ENCODE measurements at places on chromosomes 7 and 10. TPM values are rescaled to one million over a fixed set of nuclear protein-coding genes. Genes with fewer than 3 reads are reported as not detected.

DNA sequence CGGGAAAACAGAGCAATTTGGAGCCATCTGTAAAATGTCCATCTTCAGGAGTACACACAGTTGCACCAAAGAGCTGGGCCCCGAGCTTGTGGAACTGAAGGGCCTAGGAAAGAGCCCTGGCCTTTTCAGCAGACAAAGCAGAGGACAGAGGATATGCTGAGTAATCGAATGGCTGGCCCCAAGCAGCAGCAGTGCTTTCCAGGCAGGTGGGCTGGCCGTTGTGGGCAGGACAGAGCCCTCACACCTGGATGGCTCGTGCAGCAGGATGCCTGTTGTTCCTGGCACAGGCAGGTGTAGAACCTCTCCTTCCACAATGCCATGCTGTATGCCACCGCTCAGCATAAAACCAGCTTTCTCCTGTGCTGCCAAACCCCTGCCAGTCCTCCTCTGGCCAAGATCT is 32.5 kb upstream of the TNS3 start:
- peak overlapping the region; percentile 100 for H3K27ac ChIP-seq
- peaks cover 36% of the 10 kb centered on the region for H3K4me1 ChIP-seq
- no peaks in the 10 kb centered on the region for H3K36me3 ChIP-seq
- no peak for DNase-seq
- H3K4me3 ChIP-seq, result no peak overlapping the region

- H3K27ac ChIP-seq, result peak overlapping the region; percentile 86
- H3K4me3 ChIP-seq, result no peak overlapping the region
- no peaks in the 10 kb centered on the region for H3K27me3 ChIP-seq
- no peak for DNase-seq
- no peaks in the 10 kb centered on the region for H3K36me3 ChIP-seq
- H3K4me1 ChIP-seq, result peaks cover 58% of the 10 kb centered on the region
These were observed 19.1 kb downstream of the SKIDA1 start for GRCh38 chr10:21506351-21506750.

DNA sequence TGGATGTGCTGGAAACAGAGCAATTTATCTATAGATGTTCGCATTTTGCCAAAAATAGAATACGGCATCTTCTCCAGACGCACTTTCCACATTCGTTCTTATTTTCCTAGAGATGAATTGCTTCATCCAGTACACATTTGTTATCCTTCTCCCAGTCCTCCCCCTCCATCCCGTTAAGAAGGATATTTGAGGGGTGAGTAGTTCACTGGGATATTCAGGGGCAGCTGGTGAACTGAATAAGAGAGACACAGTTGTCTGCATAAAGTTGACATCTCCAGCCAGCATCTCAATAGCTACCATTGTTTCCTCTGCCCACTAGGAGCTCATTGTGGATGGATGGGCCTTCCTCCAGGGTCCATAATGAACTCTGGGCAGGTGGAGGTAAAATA is 456.8 kb upstream of the NRP1 start:
- no peak overlapping the region for H3K27ac ChIP-seq
- no peaks in the 10 kb centered on the region for H3K4me1 ChIP-seq

DNA sequence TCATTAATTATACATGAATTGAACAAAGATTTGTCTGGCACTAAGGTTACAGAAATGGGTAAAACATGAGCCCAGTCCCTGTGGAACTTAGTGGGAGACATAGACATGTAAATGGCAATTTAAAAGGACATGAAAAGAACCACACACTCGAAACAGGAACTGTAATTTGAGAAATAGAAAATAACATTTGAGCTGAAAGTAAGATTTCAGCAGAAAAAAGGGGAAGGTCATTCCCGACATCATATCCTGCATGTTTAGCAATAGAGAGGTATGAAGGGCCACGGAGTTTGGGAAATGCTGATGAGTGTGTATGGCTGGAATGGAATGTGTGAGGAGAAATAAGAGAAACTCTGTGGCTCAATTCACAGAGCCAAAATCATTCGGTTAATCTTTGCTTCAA is 175.4 kb upstream of the AHR start:
- DNase-seq, result no peak
- no peak overlapping the region for H3K4me3 ChIP-seq
- H3K36me3 ChIP-seq, result no peaks in the 10 kb centered on the region
- H3K4me1 ChIP-seq, result no peaks in the 10 kb centered on the region
- no peak overlapping the region for H3K27ac ChIP-seq
- H3K27me3 ChIP-seq, result no peaks in the 10 kb centered on the region

GRCh38 chr10:86756511-86757112 is at the start of gene BMPR1A:
Gene BMPR1A (plus strand): TSS chr10:86756619. CDS start chr10:86876019, 119,400 bp downstream.
- H3K4me1 ChIP-seq, result peaks cover 23% of the 10 kb centered on the region
- H3K27me3 ChIP-seq, result no peaks in the 10 kb centered on the region
- H3K27ac ChIP-seq, result peak within 1 kb of the TSS; percentile 94
- DNase-seq, result no peak
- H3K36me3 ChIP-seq, result no peaks in the 10 kb centered on the region
- H3K4me3 ChIP-seq, result peak within 1 kb of the TSS; percentile 71

DNA sequence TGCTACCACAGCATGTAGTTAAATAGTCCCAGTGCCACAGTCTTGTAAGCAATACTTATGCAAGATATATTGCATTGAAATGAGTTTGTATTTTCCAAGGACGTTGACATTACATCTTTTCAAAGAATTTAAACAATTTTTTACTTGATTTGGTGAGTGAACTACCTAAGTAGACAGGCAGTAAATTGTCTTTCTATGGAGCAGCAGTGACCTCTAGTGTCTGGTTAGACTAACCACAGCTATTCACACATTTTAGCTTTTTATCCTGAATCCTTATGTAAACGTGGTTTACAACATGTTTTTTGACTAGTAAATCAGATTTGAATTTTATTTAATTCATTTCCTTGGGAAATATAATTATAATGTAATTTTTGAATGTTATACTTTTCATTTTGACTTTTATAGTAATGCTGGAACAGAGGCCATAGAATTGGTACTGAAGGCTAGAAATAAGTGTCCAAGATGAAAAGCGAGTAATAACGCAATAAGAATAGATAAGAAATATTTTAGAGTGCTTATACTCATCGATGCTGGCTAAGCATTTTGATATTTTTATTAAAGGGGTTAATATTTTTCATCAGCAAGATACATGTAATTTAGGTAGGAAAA is 5.6 kb downstream of the LRRTM3 start:
- peaks cover 37% of the 10 kb centered on the region for H3K27me3 ChIP-seq
- H3K4me1 ChIP-seq, result peaks cover 2% of the 10 kb centered on the region
- H3K36me3 ChIP-seq, result no peaks in the 10 kb centered on the region
- no peak overlapping the region for H3K4me3 ChIP-seq
- no peak overlapping the region for H3K27ac ChIP-seq

- no peaks in the 10 kb centered on the region for H3K4me1 ChIP-seq
- H3K36me3 ChIP-seq, result peaks cover 7% of the 10 kb centered on the region
- no peak for DNase-seq
- no peak overlapping the region for H3K27ac ChIP-seq
- no peaks in the 10 kb centered on the region for H3K27me3 ChIP-seq
- H3K4me3 ChIP-seq, result no peak overlapping the region
These were observed 10.7 kb upstream of the NFKB2 start for GRCh38 chr10:102384606-102385429.

- H3K36me3 ChIP-seq, result no peaks in the 10 kb centered on the region
- no peaks in the 10 kb centered on the region for H3K27me3 ChIP-seq
- no peak for DNase-seq
- H3K4me1 ChIP-seq, result no peaks in the 10 kb centered on the region
These were observed 9.2 kb downstream of the CPA2 start for GRCh38 chr7:130275826-130276297.

DNA sequence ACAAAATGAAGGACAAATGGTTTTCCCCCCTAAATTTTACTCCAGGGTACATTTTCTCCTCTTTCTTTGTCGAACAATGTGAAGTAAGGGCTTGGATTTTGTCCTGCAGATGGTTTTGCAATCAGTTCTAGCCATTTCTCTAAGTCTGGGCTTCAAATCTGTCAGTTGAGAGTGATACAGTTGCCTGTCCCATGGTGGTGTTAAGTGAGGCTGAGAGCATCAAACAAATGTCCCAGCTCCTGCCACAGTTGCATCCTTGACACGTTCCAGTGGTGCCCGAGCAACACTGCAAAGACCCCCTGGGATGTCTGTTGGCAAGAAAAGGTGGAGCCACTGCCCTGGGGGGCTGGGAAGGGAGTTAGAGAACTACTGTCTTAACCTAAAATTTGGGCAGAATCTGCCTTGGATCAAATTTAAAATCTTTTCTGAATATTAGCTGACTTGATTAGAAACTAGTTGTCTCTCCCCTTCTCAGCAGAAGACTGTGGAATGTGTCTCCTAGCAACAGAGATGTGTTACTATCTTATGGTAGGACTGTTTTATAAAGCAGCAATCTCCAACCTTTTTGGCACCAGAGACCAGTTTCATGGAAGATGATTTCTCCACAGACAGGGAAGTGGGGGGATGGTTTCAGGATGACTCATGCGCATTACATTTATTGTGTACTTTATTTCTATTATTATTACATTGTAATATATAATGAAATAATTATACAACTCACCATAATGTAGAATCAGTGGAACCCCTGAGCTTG is 102.0 kb upstream of the STEAP1B start:
- H3K27me3 ChIP-seq, result no peaks in the 10 kb centered on the region
- no peak for DNase-seq
- no peak overlapping the region for H3K27ac ChIP-seq
- H3K36me3 ChIP-seq, result no peaks in the 10 kb centered on the region
- 0 out of 2 replicates have a peak, but pooled peaks cover 3% of the 10 kb centered on the region for H3K4me1 ChIP-seq

GRCh38 chr7:156222611-156223010 is 410.3 kb upstream of the SHH start:
- no peak overlapping the region for H3K27ac ChIP-seq
- H3K4me1 ChIP-seq, result no peaks in the 10 kb centered on the region
- no peak for DNase-seq
- H3K36me3 ChIP-seq, result no peaks in the 10 kb centered on the region

GRCh38 chr7:104823177-104823576 is 190.8 kb upstream of the KMT2E start:
- no peak overlapping the region for H3K27ac ChIP-seq
- no peak overlapping the region for H3K4me3 ChIP-seq
- H3K36me3 ChIP-seq, result no peaks in the 10 kb centered on the region
- no peaks in the 10 kb centered on the region for H3K27me3 ChIP-seq

DNA sequence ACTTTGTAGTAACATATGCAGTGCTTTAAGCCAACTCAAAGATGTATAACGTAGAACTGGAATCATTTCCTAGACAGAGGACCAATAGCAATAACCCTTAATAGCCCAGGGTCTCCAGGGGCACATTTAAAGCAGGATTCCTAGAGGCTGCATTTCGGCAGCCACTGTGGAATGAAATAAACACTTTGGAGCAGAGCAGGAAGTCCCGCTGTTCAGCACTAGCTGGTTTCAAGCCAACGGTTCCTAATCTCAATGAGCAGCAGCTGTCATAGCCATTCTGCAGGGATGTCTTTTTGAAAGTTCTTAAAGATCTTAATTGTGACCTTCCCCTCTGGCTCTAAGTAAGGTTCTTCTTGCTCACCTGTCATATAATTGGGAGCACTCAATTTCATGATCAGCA is 18.4 kb upstream of the MACROH2A2 start:
- H3K36me3 ChIP-seq, result no peaks in the 10 kb centered on the region
- no peak overlapping the region for H3K27ac ChIP-seq
- DNase-seq, result no peak
- H3K27me3 ChIP-seq, result peaks cover 21% of the 10 kb centered on the region
- H3K4me1 ChIP-seq, result no peaks in the 10 kb centered on the region
- H3K4me3 ChIP-seq, result no peak overlapping the region

GRCh38 chr7:101575721-101576120 is 53.4 kb downstream of the MYL10 start:
- H3K36me3 ChIP-seq, result no peaks in the 10 kb centered on the region
- DNase-seq, result no peak
- no peak overlapping the region for H3K27ac ChIP-seq
- no peaks in the 10 kb centered on the region for H3K4me1 ChIP-seq

DNA sequence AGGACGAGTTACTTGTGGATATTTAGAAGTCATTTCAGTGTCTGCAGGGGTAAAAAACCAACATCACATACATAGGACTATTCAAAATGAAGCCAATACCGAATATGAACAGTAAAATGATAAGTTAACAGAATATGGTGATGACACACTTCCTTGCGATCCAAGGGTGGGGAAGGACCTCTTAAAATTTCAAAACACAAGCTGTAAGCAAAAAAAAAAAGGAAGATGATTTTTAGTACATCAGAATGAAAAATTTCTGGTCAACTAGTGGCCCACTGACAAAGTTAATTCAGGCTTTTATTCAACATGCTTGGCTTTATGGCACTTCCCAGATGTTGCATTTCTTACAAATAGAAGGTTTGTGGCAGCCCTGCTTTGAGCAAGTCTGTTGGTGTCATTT is 19.0 kb upstream of the GALNTL5 start:
- H3K36me3 ChIP-seq, result no peaks in the 10 kb centered on the region
- H3K27me3 ChIP-seq, result no peaks in the 10 kb centered on the region
- H3K27ac ChIP-seq, result no peak overlapping the region

GRCh38 chr10:73044378-73045285 is 52.0 kb downstream of the P4HA1 start:
- DNase-seq, result peak; percentile 73
- no peak overlapping the region for H3K4me3 ChIP-seq
- peaks cover 20% of the 10 kb centered on the region for H3K36me3 ChIP-seq
- H3K27ac ChIP-seq, result no peak overlapping the region

DNA sequence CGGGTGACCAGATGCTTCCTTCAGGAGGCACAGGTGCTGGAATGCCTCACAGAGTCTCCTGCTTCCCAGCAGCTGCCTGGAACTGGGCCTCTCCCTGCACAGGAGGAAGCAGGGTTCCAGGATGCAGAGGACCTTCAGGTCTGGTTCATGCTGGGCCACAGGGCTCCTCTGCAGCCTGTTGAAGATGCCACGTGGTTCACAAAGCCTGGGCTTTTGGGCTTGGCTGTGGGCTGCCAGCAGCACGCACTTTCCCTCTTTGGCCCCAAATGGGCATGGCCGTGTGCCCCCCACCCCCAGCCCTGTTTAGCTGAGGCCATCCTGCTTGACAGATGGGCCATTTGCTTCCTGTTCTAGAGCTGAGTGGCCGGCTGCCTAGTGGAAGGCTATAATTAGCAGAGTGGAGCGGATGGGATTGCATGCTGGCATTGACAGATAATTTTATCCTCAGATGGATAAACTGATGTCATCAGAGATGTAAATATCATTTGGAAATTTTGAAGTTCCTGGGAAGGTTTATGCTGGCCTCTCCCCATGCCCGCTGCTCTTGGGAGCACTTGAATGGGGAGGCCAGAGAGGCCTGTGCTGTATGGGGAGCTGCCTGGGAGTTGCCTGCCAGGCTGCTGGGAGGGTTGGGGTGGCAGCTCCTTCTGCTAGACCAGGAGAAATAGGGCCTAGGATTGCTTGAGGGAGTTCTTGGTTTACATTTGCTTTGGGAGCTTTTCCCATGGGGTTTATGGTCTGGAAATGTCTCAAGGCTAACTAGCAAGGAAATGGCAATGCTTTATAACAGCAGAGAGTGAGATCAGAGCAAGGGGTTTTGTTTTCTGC is 28.2 kb downstream of the TSPAN15 start:
- no peaks in the 10 kb centered on the region for H3K27me3 ChIP-seq
- DNase-seq, result no peak
- peak overlapping the region; percentile 35 for H3K27ac ChIP-seq
- peaks cover 57% of the 10 kb centered on the region for H3K4me1 ChIP-seq

GRCh38 chr7:151345576-151346469 is 4.2 kb downstream of the NUB1 start:
- peaks cover 20% of the 10 kb centered on the region for H3K4me1 ChIP-seq
- no peak overlapping the region for H3K4me3 ChIP-seq
- no peak for DNase-seq

Gene DNAH11
- 0.15 TPM for total RNA-seq

Gene ATXN7L1
- total RNA-seq, result 10.8 TPM

Gene TMEM130
- total RNA-seq, result 0.41 TPM

Gene AEBP1
- 0.62 TPM for total RNA-seq

Gene UBN2
- total RNA-seq, result 14.0 TPM

Gene CELF2
- 0.44 TPM for total RNA-seq

Gene MYPN
- 39.1 TPM for total RNA-seq
